HuH-7 (cell line): ENCODE measurements at places on chromosomes 6 and 20.

- no peak for DNase-seq
Observed at GRCh38 chr6:126188279-126188909, 151.5 kb upstream of the CENPW start.

DNA sequence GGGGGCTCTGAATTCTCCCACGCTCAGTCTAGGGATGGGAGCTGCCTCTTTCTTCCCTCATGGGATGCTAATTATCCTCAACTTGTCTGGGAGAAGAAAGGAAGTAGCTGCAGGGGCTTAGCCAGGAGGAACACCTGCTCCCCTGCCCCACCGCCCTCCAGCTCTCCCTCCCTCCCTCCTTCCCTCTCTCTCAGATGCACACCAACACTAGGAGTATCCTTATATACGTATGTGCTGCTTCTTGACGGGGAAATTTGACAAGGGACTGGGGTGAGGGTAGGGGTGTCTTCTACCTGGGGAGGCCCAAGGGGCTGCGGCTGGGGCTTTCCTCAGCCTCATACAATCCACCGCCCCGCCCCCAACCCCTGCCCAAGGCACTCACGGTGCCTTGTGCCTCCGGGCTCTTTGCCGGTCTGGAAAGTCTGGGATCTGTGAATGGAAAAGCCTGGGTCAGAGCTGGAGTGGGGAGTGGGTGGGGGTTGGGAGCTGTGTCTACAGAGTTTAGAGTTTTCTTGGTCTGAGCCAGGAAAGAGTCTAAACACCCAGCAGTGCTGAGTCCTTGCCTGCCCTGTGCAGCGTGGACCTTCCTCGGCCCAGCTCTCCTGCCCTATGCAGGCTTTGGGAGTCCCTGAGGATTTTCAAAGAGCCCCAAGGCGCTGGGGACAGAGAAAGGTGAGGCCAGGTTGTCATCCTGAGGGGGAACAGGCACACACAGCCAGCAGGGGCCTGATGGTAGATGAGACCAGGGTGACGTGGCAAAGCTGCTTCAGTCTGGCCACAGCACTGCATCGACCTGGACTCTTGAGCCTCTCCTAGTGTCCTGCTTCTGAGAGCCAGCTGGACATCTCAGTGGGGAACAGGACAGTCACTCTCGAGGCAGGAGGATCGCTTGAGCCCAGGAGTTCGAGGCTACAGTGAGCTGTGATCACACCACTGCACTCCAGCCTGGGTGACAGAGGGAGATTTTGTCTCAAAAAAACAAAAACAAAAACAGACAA, 29.3 kb upstream of the EMILIN3 start:
- no peak for DNase-seq

- DNase-seq: no peak
Observed at GRCh38 chr6:121645100-121645745, 209.8 kb downstream of the GJA1 start.

DNA sequence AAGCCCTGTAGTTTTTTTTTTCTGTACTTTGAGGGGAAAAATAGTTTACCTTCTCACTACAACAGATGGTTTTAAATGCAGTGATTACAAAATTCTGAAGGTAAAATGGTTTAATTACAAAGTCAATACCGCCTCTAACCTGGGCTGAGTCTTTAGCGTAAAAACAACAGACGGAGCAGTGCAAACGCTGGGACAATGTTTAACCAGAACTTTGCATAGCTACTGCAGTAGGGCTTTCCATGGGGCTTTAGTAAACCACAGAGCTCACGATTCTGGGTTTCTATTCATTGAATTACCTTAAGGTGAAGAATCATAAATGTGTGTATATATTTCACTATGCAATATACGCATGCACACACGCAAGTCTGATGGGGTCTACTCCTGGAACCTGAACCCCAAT, 77.9 kb downstream of the RFX6 start:
- DNase-seq: peak; percentile 29

DNA sequence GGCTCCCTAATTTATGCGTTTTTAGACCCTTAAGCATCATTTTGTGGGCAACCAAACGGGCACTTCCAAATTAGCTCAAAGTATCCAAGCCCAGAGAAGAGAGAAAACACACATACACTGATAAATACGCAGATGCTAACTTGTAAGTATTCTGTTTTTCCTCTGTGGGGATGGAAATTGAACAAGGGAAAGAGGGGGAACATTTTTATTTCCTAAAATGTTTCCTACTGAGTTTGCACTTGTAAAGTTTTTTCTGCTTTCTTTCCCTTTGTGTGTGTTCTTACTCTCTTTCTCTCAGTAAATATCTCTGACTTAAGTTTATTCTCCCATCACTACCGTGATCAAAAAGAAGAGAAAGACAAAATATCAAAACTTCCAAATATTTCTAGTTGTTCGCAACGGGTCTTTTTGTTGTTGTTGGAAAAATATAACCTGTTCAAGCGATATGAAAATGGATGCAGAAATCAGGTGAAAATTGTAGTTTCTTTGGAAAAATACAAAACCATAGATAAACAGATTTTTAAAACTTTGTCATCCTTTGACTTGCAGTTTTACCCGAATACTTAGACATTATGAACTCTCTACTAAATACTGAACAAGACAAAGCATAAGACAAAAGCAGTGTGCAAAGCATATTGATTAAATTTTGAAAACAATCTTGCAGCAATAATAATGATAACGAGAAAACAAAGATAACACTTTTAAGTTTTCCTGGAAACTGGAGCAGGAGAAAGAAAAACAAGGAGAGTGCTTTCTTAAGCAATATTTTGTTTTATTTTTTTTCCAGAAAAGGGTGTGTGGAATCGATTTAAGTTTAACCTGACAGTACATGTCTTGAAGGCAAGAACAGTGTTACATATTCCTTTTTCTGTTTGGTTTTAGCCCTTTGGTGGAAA, 1.0 kb upstream of the NKX2-4 start:
- DNase-seq: no peak

- DNase-seq: no peak
Observed at GRCh38 chr20:11626551-11626950, 291.1 kb upstream of the BTBD3 start.

- no peak for DNase-seq
Observed at GRCh38 chr6:17905611-17906592, 81.5 kb downstream of the KIF13A start.

DNA sequence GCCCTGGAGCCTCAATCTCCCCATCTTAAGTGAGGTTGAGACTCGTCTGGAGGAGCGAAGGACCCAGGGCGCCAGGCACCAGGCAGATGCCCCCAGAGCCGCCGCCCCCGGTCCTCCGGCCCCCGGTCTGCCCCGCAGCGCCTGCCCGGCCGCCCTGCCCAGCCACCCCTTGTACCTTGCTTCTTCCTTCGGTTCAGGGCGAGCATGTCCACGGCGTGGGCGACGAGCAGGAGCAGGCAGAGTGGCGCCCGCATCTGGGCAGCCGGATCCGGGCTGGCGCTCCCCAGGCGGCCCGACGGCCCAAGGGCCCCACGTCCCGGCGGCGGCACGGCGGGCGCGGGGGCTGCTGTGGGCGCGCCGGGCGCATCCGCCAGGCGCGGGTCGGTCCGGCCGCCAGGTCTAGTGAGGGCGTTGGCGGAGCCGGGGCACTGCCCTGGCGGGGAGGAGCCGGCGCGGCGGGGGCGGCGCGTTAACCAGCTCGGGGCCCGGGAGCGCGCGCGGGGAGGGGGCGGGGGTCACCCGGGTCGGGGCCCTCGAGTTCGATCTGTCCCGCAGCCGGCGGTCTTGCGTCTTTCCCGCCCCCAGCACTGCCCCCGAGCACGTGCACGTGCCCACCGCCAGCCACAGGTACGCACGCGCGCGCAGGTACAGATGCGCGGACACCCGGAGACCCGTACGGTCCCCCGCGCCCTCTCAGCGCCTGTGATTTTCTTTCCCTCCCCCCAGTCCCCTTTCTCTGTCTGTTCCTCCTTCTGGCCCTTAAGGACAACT, at the start of gene RSPO4:
Gene RSPO4 (minus strand): TSS at position 401 of the 771 bp plus-strand sequence. CDS start 147 bp downstream, at position 254.
- DNase-seq: no peak

DNA sequence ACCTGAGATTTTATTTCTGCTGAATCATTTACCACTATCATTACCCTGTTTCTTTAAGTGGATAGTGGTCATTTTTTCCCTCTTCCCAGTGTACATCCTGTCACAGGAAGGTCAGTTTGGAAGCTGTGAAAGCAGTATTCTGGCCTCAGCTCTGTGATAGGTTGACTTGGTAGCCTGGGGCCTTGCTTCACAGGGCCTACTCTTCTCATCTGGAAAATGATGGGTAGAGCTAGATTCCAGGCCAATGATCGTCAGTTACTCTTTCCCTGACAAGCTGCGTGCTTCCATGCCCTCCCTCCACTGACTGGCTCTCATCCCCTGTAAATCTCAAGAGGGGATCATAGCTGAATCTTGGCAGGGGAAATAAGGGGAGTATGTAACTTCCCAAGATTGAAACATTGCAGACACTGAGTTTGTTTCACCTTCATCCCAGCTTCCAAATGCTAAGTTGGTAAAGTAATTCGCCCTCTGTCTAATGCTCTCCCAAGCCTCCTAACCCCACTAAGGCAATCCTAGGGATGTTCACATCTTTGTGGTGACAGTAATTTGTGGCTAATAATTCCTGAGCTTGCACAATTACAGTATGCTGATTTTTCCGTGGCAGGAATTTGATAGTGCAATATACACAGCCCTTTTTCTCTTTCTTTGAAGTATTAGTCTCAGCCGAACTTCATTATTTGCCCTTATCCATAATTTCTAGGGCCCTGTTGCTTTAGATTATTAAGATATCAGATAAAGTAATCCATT, 51.2 kb downstream of the VAPB start:
- DNase-seq: no peak

DNA sequence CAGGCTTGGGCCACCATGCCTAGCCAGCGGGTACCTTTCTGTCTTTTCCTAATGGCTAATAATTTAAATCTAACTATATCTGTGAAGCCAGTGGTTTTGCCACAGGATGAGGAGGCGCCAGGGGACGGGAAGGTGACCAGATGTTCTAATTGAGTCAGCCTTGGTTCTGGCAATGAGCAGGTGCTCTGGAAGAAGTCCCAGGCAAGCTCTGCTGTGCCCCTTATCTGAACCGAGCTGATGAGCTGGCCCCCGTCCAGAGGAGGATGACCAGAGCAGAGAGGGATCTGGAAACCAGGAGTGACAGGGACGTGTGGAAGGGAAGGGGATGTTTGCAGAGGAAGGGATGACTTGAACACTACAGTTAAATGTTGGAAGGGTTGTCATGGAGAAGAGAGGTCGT, 46.7 kb downstream of the SLC35D3 start:
- DNase-seq: no peak

DNA sequence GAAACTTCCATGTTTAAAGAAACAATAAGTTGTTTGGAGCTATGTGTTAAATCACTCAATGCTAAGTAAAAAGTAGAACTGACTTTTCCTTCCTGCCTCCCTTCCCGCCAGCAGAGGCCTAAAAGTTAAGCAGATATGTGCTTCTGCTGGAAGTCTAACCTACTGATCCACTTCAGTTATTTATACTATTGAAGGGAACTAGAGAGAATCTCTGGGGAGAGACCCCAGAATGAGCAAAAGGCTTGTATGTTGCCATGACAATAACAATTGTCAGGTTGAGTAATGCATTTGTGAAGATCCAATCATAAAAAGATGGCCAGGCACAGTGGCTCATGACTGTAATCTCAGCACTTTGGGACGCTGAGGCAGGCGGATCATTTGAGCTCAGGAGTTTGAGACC, 24.7 kb downstream of the MGME1 start:
- DNase-seq: no peak

DNA sequence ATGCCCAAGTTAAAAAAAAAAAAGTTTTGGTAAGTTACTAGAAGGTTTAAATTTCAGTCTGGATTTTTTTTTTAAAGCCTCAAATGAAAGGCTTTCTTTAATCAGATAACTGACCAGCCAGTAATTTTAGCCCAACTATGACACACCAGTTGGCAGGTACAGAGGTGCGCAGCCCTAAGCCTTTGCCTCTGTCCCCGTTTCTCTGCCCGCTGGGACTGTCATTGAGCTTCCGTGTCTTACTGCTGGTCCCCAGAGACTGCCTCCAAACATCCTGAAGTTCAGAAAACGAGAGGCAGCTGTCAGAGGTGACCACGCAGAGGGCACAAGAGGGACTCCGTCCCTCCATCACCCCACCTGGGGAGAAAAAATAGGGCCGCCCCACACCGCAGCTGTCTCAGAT, 118.2 kb downstream of the RPS12 start:
- DNase-seq: no peak

GRCh38 chr20:1108437-1108920, 9.9 kb upstream of the PSMF1 start:
- DNase-seq: peak; percentile 63

GRCh38 chr6:90187437-90188121, 109.1 kb downstream of the BACH2 start:
- DNase-seq: peak; percentile 34

GRCh38 chr6:92577077-92577719, 842.2 kb downstream of the EPHA7 start:
- DNase-seq: no peak

DNA sequence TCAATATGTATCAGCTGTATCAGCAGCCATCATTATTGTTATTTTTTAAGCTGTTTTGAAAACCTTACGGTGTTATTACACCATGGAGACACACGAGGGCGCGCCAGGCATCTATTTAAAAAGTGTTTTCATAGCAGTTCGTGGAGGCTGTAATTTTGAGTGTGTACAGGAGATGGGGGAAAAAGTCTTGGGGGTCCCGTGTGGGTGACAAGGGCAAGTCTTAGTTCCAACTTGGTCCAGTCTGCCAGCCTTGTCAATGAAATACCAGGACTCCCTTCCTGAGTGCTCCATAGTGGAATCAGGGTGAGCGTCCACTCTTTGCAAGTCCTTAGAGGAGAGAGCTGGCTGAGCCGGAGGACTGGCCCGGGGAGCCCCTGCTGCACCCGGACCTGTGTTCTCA, 43.3 kb downstream of the SLC2A10 start:
- peak; percentile 27 for DNase-seq

GRCh38 chr20:584161-584970, 25.7 kb downstream of the TCF15 start:
- DNase-seq: no peak

- no peak for DNase-seq
Observed at GRCh38 chr6:90411292-90411781, 114.7 kb upstream of the BACH2 start.

- DNase-seq: no peak
Observed at GRCh38 chr6:35177596-35177995, 36.2 kb upstream of the SCUBE3 start.
